ENCODE measurements at places on chromosomes 5 and 9.

DNA sequence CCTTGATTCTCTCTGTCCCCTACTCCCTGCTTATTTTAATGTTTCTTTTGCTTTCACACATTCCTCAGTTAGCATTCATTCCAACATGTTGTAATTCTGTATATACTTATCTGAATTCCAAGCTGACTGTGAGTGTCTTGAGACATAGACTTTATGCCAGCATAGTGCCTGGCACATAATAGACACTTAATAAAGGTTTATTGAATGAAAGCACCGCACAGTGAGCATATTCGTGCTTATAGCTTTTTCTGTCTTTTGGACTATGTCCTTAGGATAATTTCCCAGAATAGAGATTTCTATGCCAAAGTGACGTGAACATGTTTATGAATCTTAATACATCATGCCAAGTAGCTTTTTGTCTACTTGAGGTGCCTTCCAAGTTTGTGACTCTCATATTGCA is 174.6 kb downstream of the CD180 start:
- DNase-seq, result no peak

DNA sequence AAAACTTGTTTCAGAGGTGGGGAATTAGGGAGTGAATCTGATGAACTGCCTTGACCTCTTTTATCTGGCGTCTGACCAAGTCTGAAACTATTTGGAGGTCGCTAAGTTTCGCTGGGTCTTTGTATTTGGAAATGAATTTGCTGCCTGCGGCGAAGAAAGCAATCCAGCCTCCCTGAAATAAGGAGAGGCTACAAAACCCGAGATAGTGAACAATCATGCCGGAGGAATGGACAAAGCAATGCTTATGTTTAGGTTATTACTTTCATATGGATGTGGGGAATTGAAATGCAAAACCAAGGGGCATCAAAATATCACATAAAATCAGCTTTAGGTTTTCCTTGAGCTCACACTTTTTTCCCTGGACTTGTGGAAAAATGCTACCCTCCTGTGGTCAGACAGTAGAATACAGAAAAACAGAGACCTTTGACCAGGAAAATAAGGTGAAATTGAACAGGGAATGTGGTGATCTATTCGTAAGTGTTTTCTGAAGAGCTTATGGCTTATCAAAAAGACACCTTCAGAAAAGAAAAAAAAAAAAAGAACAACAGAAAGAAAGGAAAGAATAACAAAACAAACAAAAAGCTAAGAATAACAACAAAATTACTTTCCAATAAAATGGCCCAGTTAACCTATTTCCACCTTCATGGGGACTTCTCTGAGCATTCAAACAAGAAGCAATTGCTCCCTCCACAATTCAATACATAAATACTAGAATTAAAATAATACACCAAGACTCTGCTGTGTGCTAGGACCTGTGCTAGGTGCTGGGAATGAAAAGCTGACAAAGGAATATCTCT is 68.6 kb upstream of the DPYSL3 start:
- DNase-seq, result no peak

DNA sequence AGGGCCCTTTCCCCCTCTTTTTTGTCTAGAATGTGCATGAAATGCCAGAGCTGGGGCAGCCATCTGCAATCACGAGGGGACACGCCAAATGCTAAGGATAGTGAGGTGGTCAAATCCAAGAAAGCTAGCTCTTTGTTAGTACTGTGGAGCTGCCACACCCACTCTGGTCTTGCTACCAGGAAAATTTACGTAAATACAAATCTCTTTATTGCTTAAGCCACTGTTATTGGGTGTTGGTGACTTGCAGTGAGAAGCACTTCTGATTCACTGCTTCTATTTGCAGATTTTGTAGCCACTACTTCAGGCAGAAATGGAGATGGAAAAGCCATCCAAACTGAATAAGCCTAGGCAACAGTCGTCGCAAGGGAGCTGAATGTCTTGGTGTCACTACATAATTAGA is 25.6 kb upstream of the SUSD1 start:
- DNase-seq, result no peak

DNA sequence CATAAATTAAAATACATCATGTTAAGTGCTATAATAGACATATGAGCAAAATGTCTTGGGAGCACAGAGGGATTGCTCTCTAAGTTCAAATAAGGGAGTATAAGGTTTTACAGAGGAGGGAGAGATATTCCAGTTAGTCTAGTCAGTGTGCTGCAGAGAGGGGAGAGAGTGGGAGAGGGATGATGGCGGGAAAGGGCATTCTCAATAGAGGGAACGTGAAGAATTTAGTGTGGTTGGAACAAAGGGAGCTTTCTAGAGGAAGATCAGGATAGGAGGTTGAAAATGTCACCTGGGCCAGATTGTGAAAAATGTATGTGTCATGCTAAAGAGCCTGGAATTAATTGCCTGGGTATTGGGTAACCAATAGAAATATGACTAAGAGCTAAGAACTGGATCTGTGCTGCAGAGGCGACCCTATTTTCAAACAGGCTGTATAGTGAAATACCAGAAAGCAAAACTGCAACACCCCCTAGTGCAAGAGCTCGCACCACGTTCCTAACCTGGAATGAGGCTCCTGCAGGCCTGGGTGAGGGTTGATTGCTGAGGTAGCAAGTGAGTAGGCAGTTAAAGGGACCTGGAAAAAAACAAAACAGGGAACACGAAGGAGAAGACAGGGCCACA is 791.8 kb upstream of the C9orf72 start:
- DNase-seq, result no peak

- no peak for DNase-seq
These were observed 547.2 kb downstream of the CSNK1G3 start for GRCh38 chr5:124059200-124059599.

- DNase-seq, result no peak
These were observed 125.0 kb upstream of the MTAP start for GRCh38 chr9:21677387-21677786.

DNA sequence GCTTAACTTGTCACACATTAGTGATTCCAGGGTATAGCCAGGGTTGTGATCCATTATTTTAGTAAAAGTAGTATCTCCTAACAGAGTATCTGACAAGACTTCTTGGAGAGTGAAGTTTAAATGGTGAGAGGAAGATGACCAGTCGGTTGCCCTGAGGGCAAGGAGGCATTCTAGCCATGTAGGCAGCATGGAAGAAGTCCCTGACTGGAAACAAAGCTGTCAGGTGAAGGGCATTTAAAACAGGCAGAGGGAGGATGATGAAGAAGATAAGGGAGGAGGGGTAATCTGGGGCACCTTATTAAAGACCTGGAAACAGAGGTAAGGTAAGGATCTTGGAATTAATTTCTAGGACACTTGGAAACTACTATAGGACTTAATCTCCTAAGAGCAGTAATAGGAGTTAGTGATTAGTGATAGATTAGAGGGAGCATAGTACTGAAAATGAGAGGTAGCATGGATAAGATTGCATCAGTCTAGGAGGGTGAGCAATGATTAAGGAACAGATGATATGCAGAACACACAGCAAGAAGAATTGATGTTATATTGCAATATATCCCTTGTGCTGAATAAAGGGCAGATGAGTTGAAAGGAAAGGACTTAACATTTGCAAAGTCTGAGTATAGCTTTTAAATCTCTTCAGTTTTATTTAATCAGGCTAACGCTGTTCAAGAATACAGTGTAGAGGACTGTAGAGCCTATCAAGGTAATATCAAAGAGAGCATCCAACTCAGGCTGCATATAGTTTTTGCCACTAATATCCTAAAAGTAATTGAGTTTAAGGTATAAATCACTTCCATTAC is 9.6 kb downstream of the KIF2A start:
- DNase-seq, result no peak

GRCh38 chr5:178786859-178787499 is 56.5 kb upstream of the ZNF354A start:
- DNase-seq, result no peak

GRCh38 chr9:124259158-124259808 is 1.5 kb downstream of the NEK6 start:
- no peak for DNase-seq
